ENCODE measurements at places on chromosomes 16 and 17. TPM values are rescaled to one million over a fixed set of nuclear protein-coding genes. Genes with fewer than 3 reads are reported as not detected.

GRCh38 chr17:12078791-12079190, 58.1 kb downstream of the MAP2K4 start:
- no peak for DNase-seq

- DNase-seq = no peak
Observed at GRCh38 chr16:83705856-83706255, 101.9 kb upstream of the HSBP1 start.

- DNase-seq = no peak
Observed at GRCh38 chr16:67548265-67549126, 13.8 kb upstream of the CTCF start.

Gene CLEC19A
- not detected for total RNA-seq

- no peak for DNase-seq
Observed at GRCh38 chr17:44115585-44116415, 7.6 kb downstream of the HDAC5 start.

GRCh38 chr16:58119509-58119845, 9.7 kb downstream of the CFAP20 start:
- no peak for DNase-seq

Gene NOB1
- 22.2 TPM for total RNA-seq

DNA sequence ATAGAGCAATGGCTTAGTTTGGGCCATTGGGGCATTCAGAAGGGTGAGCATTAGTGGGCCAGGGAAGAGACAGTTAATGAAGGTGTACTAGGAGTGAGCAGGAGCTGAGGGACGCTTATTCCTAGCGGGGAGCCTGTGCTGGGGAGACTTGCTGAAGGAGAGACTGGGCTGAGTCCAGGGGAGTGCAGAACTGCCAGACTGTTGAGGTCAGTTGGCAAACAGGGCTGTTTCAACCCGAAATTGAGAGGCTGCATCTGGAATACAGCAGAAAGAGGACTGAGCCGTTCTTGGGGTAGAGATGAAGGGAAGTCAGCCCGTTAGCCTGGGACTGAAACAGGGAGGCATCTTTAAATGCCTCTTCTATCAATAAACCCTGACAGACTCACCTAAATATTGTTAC, 33.2 kb downstream of the MAP2K6 start:
- DNase-seq = peak; percentile 60

DNA sequence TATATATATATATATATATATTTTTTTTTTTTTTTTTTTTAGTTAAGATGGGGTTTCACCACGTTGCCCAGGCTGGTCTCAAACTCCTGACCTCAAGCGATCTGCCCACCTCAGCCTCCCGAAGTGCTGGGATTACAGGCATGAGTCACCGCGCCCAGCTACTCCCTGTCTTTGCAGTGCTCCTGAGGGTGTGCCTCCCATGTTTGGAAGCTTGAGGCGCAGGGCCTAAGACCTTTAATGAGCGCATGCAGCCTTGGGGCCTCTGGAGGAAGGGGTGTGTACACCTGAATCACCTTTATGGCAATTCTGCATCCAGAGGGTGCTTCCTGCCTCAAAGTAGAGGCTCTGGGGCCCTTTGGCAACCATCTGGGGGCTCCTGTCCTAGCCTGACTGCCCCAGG, 219.4 kb upstream of the CIBAR2 start:
- no peak for DNase-seq

- DNase-seq = no peak
Observed at GRCh38 chr17:39252788-39253460, 27.2 kb upstream of the STAC2 start.

DNA sequence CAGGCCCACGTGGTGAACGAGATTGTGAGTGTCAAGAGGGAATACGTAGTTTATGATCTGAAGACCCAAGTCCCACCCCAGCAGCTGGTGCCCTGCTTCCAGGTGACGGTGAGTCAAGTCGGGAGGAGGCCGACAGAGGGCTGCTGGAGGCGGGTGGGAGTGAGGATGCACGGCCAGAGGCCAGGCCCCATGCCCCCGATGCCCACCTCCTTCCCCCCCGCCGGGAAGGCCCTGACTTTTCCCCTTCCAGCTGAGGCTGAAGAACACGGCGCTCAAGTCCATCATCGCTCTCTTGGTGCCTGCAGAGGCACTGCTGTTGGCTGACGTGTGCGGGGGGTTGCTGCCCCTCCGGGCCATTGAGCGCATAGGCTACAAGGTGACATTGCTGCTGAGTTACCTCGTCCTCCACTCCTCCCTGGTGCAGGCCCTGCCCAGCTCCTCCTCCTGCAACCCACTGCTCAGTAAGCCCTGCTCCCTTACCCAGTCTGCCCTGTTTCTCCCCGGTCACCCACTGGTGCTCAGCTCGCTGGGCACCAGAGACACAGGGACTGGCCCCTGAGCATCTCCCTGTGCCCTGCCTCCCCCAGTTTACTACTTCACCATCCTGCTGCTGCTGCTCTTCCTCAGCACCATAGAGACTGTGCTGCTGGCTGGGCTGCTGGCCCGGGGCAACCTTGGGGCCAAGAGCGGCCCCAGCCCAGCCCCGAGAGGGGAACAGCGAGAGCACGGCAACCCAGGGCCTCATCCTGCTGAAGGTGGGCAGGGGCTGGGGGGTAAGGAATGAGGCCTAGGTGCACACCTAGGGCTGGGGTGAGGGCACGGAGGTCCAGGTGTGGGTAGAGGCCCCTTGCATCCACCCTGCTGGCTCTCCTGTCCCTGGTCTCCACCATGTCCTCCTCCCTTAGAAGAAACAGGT, 2.6 kb downstream of the ZACN start:
- DNase-seq = no peak

DNA sequence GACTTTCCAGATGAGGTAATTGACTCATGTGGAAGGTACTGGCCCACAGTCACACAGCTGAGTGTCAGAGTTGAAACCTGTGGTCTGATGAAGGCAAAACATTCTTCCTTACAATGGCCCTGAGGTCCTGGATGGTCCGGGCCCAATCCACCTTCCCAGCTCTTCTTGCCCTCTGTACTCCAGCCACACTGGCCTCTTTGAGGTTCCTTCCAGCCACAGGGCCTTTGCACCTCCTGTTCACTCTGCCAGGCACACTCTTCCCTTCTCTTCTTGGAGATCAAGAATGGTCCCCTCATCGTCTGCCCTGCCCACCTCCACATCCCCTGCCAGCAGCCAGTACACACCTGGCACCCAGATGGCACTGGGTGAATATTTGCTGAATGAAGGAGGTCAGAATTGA, 6.5 kb upstream of the PEMT start:
- no peak for DNase-seq

GRCh38 chr17:74362069-74362405, 369 bp upstream of the BTBD17 start:
- DNase-seq = no peak

GRCh38 chr16:50696575-50697420, 3.4 kb downstream of the NOD2 start:
- DNase-seq = peak; percentile 91

GRCh38 chr16:1159973-1160772, 7.3 kb downstream of the CACNA1H start:
- peak; percentile 61 for DNase-seq

All from right atrium auricular region (tissue), 2 donors.